ENCODE measurements at places on chromosomes 12 and 14.

GRCh38 chr14:64388533-64389285 is 556 bp downstream of the MTHFD1 start:
- peak; percentile 17 for DNase-seq

DNA sequence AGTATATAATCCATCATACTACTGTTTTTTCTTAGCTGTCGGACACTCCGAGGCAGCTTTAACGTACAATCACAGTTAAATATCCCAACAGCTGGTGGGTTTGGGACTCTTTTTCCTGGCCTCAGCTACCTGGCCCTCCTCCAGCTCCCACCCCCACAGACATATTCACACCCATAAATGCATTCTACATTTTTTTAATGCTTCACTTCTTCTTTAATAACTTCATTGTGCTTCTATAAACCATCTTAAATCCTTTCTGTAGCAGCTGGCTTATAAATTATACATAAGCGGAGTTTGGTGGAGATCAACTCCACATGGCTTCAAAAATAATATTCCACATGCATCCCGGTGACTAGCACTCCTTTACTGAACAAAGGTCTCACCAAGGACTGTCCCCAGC is 33.3 kb downstream of the TDG start:
- DNase-seq, result no peak

DNA sequence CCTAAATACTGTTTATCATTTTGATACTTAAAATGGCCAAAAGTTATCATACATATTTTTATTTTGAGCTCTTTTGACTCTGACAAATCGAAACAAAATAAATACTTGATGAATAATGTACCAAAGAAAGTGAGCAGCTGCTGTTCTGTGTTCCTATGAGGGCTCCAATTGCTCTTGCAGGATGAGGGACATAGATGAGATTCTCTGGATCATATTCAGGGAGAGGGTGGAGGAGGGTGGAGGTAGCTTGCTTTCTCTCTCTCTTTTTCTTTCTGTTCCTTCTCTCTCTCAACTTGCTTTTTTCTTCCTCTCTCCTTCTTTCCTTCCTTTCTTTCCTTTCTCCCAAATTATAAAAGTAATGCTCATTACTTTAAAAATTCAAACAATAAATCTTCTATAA is 8.9 kb upstream of the MYH7 start:
- DNase-seq, result no peak

- no peak for DNase-seq
Measured at GRCh38 chr12:117582135-117582784, 220.8 kb upstream of the NOS1 start.

GRCh38 chr12:1791104-1791841 is 29.1 kb upstream of the LRTM2 start:
- DNase-seq, result peak; percentile 71

- DNase-seq, result no peak
Measured at GRCh38 chr12:79069009-79069408, 204.4 kb downstream of the SYT1 start.

- no peak for DNase-seq
Measured at GRCh38 chr12:132154941-132155770, 10.9 kb downstream of the NOC4L start.

- no peak for DNase-seq
Measured at GRCh38 chr14:105065280-105066228, at the start of gene GPR132. GPR132 (minus strand) TSS chr14:105065430; CDS start chr14:105055420, 10,010 bp downstream.

DNA sequence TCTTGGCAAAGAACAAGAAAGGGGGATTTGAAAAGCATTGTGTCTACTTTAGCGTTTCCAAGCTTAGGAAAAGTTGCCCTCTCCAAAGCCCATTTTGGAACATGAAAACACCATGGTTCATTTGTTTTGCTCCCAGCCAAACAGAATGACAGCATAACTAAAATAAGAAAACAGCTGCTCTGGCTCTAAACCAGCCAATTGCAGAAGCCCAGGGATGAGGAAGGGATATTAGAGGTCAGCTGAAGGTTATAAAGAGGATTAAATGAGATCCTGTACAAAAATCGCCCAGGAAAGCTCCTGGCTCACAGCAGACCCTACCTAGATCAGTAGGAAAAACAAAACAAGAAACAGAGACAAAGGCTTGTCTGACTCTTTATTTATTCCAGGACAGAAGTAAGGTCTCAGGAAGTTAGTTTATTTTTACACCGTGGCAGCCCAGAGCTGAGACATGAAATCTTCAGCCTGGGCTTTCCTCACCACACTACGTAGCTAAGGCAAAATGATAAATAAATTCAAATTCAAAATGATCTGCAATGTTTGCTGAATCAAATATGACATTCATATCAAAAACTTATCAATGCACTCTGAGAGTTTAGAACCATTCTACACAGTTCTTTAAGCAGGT is 25.9 kb downstream of the SPX start:
- DNase-seq, result no peak

- DNase-seq, result no peak
Measured at GRCh38 chr12:41910578-41911320, 233.9 kb downstream of the GXYLT1 start.

- no peak for DNase-seq
Measured at GRCh38 chr12:1995205-1995896, 8.9 kb downstream of the DCP1B start.
